ENCODE measurements at places on chromosomes 12 and 14.

- peak; percentile 34 for DNase-seq
Observed at GRCh38 chr12:51814311-51815088, 34.0 kb downstream of the FIGNL2 start.

GRCh38 chr12:101004898-101005297 lies 205.1 kb downstream of the SLC5A8 start:
- DNase-seq: no peak

DNA sequence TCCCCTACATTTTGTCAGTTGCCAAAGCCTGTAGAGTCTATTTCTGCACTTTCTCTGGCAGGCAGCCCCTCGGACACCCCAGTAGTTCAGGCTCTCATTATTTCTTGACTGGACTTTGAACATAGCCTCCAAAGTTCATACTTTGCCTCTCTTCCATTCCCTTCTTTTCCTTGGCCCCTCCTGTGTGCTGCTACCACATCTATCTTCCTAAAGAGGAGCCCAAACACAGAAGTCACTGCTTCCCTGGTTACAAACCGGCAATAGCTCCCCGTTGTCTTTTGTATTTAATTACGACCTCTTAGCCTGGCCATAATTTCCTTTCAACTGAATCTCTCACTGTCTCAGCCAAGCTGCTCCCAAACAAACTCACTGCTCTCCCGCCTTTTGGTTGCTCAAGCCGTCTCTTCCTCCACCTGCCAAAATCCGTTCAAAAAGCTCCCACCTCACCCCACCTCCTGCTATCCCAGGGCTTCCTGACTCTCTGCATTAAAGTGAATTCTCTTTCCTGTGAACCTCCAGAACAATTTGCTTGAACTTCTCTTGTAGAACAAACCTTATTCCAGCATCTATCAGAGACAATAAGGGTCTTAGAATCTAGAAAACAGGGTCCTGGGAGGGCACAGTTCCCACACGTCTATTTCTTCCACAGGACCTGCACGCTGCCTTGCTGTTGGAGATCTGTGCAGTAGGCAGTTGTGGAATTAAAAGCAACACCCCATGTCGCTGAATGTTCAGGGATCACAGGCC lies 46.9 kb downstream of the PRMT8 start:
- no peak for DNase-seq

DNA sequence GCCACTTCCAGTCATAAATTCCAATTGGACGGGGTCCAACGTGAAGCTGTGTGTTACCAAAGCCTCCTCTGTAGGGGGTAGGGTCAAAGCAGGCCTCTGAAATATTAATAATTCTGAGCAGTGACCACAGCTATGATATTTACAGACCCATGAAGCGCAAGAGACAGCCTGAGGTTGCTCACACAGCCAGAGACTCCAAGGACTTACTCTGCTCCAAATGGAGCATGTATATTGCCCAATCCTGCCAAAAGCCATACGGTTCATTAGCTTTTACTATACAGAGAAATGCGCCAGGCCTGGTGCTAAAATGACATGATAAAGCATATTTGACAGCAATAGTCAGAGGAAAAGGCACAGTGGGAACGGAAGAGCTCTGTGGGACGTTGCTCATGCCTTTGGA lies 151.3 kb downstream of the PAH start:
- DNase-seq: no peak

GRCh38 chr14:102796661-102797190 lies 19.5 kb downstream of the TRAF3 start:
- no peak for DNase-seq

Data from activated naive CD8-positive, alpha-beta T cell treated with anti-CD3 and anti-CD28 coated beads, Interleukin-2, amount 50 U/mL, for 16 hours (primary cell).